ENCODE measurements at places on chromosomes 13 and 19.

- DNase-seq, result no peak
Measured at GRCh38 chr19:7699417-7700401, 2.2 kb downstream of the FCER2 start.

DNA sequence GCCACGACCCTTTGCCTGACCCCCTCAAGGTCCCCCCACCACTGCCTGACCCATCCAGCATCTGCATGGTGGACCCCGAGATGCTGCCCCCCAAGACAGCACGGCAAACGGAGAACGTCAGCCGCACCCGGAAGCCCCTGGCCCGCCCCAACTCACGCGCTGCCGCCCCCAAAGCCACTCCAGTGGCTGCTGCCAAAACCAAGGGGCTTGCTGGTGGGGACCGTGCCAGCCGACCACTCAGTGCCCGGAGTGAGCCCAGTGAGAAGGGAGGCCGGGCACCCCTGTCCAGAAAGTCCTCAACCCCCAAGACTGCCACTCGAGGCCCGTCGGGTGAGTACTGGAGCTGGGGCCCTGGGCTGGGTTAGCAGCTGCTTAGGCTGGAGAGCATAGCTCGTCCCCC, 8.6 kb downstream of the MAP1S start:
- no peak for DNase-seq

GRCh38 chr19:31612873-31613272, 263.6 kb upstream of the TSHZ3 start:
- no peak for DNase-seq

DNA sequence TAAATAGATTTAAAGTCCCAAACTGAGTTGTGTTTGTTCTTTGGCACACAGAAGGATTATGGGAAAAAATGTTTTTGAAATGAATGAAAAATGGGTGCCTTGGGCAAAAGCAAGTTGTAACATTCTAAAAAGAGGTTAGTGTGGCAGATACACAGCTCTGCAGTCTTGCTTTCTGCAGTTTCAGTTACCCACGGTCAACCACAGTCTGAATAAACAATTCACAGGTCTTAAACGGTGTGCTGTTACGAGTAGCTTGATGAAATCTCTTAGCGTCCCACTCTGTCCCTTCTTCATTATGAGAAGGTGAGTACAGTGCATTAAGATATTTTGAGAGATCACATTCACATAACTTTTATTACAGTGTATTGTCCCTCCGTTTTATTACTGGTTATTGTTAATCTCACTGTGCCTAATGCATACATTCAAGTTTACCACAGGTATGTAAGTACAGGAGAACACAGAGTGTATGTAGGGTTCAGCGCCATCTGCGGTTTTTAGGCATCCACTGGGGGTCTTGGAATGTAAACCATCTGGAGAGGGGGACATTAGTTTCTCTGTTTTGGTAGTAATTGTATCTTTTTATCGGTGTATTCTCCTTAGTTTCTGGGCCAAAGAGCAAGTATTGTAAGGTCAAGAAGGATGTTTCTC, 8.1 kb downstream of the FARP1 start:
- no peak for DNase-seq

DNA sequence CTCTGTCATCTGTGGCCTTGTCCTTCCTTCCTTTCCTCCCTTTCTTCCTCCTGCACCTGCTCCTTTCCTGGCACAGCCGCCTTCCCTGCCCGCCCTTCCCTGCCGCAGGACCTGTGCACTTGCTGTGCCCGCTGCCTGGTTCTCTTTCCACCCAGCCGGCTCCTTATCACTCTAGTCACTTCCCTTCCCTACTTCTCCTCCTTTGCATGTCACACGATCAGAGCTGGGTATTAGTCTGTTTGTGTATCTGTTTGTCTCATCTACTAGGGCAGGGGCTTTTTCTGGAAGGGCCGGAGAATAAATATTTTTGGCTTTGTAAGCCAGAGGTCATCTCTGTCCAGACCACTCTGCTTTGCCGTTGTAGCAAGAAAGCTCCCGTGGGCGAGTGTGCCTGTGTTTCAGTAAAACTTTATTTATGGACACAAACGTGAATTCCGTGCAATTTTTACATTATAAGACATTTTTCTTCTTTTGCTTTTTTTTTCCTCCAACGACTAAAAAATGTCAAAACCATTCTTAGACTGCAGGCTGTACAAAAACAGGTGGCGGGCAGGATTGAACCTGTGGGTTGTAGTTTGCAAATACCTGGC, 6.1 kb downstream of the KDM4B start:
- no peak for DNase-seq

GRCh38 chr13:93039131-93039530, 187.5 kb upstream of the GPC6 start:
- no peak for DNase-seq

DNA sequence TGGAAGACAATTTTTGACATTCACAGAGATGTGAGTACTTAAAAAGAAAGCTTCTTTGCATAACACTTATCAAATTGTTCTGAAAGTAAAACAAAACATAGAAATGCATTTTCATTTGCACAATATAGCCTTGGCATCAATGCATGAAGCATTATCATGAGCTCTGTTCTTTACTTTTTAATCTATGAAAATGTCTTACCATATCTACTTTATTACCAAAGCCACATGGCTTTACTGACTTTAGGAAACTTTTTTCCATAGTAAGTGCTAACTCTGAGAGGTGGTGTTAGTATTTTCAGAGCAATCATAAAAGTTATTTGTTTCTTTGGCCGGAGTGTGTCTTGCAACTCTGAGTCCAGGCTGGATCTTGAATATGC, 10.5 kb downstream of the TNFRSF19 start:
- DNase-seq, result no peak

DNA sequence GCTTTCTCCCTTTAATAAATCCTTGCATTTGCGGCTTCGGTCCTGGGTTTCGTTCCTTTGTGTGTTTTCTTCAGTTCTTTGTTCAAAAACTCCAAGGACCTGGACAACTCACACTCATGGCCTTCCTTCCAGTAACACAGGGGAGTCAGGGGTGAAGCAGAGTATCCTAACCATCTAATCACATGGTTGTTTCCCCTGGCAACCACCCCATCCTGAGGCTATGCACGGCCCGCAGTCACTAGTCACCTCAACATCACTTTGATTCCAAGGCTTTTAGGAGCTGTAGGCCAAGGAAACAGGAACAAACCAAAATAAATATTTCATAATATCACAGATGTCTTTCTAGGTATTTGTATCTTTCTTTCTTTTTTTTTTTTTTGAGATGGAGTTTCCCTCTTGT, 28.9 kb downstream of the ZNF101 start:
- no peak for DNase-seq

DNA sequence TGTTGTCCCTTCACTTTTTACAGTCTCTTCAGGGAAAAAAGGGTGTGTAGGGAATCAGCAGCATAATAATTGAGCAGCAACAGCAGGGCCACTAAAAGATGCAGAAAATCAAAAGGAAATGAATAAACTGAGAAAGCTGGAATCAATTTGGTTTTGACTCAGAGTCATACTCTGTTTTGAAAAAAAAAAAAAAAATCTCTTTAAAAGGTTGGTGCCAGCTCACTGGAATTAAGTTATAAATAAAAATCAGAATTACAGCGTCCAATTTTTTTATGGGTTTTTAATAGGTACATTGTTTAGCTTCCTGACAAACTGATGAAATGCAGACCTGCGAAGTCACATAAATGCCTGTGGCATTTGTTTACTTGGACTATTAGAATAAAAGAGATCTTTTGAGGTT, 231.9 kb downstream of the COG6 start:
- DNase-seq, result no peak

- DNase-seq, result no peak
Measured at GRCh38 chr13:79735228-79735627, 254.3 kb downstream of the NDFIP2 start.

GRCh38 chr19:46862974-46863632, 2.3 kb downstream of the ARHGAP35 start:
- no peak for DNase-seq

DNA sequence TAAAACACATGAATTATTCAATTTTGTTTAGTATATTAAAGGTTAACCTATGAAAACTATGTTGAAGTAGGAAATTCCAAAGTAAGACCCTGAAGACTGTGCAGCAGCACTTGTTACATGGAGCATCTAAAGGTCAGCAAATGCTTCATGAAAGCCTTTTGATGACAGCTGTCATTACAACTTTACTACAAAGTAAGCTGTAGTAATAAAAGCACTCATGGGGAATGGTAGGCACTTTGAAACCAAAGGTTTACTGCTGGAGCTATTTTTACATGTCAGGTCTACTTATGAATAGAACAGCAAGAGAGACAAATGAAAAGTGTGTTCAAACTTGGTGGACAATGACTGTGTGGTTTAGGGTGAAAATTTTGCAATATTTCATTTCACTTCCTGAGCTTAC, 672.5 kb upstream of the PCDH20 start:
- DNase-seq, result no peak

- no peak for DNase-seq
Measured at GRCh38 chr13:45278096-45278645, 62.8 kb downstream of the TPT1 start.

- DNase-seq, result no peak
Measured at GRCh38 chr13:27928805-27929753, 9.3 kb downstream of the PDX1 start.

- peak; percentile 6 for DNase-seq
Measured at GRCh38 chr19:15629003-15629880, 11.5 kb upstream of the CYP4F3 start.

DNA sequence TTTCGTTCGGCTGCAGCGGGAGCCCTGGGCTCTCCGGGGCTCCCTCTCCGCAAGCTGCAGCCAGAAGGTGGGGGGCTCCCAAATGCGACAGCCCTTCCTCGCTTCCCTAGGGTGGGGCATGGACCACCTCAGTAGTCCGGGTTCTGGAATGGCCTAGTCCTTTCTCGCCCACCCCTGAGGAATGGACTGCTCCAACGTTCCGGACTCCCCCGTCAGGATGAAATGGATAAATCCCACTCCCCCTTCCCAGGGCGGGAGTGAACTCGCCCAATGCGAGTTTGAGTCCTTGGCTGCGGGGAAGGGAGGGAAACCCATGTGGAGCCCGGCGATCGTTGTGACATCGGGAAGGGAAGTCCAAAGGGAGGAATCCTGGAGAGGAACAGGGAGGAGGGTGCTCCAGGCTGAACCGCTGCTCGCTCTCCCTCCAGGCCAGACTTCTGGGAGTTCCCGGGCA, 5.5 kb downstream of the HRC start:
- no peak for DNase-seq

GRCh38 chr13:21913010-21913409, 242.1 kb downstream of the FGF9 start:
- no peak for DNase-seq
